ENCODE measurements at places on chromosomes 1 and 21.

DNA sequence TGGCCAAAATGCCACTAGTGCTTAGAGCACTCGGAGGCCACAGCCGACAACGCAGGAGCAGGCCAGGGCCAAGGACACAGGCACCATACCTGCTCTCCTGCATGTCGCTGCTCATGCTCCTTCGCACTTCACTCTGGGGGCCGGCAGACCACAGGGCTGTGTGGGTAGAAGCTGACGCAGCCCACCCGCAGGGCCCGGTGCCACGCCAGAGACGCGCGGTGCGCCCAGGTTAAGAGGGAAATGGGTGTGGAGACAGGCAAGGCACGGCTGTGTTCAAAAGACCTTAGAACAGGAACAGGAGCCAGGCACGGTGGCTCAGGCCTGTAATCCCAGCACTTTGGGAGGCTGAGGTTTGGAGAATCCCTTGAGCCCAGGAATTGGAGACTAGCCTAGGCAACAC, 13.6 kb upstream of the PRDM15 start:
- no peak for DNase-seq

- DNase-seq: no peak
Observed at GRCh38 chr1:160009801-160010200, 22.0 kb downstream of the PIGM start.

DNA sequence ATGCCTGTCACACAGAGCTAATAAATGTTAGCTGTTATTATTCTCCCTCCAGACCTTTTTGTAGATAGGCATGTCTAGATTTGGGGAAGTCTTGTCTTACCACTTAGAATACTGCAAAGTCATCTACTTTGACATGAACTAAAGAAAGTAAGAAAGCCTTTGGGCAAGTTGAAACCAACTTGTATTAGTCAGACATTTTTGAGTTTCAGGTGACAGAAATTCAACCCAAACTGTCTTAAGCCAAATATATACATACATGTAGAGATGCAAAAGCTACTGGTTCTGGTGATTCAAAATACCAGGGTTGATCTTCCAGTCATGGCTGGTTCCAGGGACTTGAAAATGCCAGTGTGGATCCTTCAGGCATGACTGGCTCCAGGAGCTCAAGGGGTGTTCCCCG, 276.8 kb upstream of the TMEM51 start:
- DNase-seq: no peak

GRCh38 chr1:115655306-115655663, 13.5 kb downstream of the VANGL1 start:
- no peak for DNase-seq

DNA sequence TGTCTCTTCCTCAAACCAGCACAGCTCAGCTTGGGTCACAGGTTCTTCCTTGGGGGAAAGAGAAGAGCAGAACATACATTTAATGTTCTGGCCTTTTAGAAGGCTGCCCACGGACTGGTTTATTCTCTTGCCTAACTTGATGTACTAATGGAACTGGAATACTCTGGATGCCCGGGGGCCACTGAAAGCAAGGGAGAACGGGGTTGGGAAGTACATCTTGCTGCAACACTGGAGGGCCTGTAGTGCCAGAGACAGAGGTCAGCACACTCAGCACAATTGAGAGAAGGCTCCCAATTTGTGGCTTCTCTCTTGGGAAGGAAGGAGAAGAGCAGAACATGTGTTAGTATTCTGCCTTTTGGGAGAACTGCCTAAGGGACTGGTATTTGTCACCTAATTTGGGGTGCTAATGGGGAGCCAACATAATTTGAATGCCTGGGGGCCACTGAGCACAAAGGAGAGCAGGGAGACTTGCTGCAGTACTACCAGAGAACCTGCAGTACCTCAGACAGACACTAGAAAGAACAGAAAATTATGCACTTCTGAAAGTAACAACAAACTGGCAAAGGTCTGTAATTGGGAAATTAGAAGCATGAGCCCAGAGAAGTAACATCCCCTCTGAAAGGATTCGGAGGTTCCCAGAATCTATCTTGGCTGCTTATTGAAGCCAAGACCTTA, 14.1 kb downstream of the ZNF691 start:
- no peak for DNase-seq

- no peak for DNase-seq
Observed at GRCh38 chr1:54537611-54538010, 10.4 kb upstream of the ACOT11 start.

- DNase-seq: no peak
Observed at GRCh38 chr1:222769181-222769580, 32.2 kb downstream of the FAM177B start.

GRCh38 chr21:44255511-44255981, 6.2 kb downstream of the DNMT3L start:
- DNase-seq: no peak

DNA sequence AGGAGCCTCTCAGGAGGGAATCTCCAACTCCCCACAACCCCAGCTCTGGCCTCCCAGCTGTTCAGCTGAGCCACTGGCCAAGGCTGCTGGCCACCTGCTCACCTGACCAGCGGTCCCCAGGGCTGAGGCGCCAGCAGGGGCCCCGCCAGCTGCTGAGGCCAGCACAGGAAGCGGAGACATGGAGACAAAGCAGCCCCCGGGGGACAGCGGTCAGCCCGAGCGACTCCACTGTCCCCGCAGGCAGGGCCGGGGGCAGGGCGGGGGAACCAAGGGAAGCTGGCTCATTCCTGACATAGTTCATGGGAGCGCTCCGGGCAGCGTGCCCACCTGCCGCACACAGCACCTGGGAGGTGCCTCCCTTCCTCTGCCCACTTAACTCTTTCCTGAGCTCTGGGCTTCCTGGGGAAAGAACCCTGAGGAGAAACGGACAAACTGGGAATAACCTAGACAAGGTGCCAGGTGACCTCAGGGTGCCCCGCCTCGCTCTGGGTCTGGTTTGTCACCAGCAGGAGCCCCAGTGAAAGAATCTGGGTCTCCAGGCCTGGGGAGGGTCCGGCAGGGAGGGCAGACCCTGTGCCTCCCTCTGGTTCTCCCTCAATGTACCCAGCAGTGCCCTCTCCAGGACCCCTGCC, 10.7 kb downstream of the EPHA2 start:
- no peak for DNase-seq

DNA sequence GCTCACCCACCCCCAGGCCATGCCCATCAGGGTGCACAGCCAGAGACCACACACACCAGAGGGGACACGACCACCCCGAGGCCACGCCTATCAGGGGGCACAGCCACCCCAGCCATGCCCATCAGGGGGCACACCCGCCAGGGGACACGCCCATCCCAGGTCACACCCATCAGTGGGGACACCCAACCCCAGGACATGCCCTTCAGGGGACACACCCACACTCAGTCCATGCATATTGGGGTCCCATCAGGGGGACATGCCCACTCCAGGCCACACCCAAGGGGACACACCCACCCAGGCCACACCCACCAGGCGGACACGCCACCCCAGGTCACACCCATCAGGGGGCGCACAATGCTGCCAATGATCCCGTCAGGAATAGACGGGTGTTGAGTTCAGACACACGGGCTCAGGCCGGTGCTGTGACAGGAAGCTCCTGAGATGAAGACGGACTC, 20.7 kb downstream of the MCM3AP start:
- no peak for DNase-seq

DNA sequence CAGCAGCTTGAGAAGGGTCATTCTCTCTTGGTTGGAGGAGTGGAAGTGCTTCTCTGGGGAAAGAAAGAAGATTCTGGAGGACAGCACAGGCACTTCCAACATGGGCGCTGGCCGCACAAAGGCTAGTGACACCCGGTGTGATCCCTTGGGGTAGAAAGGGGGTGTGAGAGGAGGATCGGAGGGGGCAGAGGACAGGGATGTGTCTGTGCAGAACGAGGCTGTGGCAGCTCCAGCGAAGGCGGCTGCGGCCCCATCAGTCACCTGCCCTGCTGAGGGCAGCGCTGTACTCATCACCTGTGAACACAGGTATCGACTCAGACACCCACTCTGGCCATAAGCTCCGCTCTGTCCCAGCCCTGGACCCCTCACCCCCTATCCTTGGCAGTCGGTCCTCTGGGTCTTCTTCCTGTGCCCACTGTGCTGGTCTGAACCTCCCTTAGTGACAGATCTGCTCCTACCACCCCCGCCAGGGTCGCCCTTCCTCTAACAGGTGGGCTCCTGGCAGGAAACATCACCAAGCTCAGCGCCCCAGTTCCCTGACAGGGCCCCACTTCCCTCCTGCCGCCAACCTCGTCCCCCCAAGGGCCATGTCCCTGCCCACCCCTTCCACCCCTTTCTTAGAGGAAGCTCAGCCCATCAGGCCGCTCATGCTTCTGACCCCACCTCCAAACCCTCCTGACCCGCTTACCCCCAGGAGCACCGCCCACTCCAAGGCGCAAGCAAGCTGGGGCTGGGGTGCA, 20.1 kb downstream of the TP73 start:
- no peak for DNase-seq

GRCh38 chr1:86779308-86780191, 75.2 kb downstream of the SH3GLB1 start:
- no peak for DNase-seq

DNA sequence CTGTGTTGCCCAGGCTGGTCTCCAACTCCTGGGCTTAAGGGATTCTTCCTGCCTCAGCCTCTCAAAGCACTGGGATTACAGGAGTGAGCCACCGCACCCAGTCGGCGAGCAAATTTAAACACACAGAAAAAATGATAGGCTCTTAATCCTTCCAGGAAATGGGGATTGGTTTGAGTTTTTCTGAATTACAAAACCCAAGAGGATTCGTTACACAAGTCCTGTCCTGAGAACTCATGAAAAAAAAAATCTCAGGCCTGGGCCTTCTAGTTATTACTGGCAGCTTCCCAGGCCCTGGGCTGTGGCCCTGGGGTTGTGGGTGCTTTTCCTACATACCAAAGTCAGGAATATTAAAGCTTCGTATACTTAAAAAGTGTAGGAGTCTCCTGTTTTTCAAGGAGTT, 6.3 kb upstream of the IFNGR2 start:
- DNase-seq: no peak

- DNase-seq: no peak
Observed at GRCh38 chr1:179831225-179831624, 46.4 kb downstream of the TOR1AIP2 start.

Measured in NCI-H460 (cell line).